ENCODE measurements at places on chromosomes 5 and 9.

DNA sequence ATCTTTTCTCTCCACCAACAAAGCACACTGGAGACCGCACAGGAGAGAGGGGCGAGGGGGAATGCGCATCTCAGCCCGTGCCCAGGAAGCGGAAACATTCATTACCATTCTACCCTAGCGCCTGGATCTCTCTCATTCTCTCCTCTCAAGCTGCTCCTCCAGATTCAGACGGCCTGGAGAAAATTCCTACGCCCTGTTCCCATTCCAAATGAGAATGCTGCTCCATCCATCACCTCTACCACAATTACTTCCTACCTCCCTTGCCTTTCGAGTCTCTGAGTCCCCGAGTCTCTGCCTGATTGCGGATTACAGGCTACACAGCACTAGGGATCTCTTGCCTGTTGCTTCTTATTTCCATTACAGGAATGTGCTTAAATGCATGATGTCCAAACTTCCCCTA, 6.7 kb downstream of the DDX31 start:
- DNase-seq: no peak

DNA sequence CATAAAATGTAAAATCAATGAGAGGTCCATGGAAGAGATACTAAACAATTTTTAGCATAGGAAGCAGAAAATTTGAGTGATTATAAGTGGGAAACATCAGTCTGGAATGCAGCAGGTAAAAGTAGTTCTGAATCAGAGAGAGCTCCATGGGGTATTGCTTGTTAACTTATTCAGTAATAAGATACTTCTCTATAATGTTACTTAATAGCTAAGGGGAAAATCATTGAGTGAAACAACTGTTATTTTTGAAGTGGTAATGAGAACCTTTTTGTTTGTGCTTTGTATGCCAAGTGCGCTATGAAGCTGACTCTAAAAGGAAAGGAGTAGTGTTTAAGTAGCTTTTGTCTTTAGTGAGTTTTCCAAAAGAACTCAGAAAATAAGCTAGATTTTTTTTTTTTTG, 95.2 kb downstream of the ERBIN start:
- no peak for DNase-seq

DNA sequence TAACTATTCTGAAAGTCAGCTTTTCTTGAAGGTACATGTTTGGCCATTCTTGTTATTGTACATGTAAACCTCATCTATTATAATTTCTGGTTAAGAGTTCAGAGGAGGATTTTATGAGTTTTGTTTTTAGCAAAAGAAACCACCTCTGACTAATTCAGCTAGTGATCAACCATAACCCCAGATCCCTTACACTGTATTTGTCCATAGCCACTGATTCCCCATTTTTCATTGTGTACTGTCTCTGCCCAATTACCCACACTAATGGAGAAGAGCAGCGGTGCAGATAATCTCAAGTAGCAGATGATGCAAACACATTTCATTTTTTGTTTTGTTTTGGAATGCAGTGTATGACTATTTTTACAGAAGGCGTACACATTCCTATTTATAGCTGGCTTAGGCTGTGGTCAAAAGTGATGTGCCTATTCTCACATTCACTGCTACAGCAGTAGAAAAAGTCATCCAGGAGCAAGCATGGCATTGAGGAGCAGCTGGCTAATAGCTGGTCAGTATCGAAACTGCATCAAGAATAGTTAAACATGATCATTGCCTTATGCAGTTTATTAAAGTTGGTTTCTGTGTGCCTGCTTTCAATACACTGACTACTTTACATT, 988.3 kb downstream of the DTWD2 start:
- DNase-seq: no peak

GRCh38 chr9:84750152-84750865, 80.8 kb downstream of the NTRK2 start:
- DNase-seq: no peak

- no peak for DNase-seq
These were observed 8.3 kb downstream of the NANS start for GRCh38 chr9:98064623-98065392.

DNA sequence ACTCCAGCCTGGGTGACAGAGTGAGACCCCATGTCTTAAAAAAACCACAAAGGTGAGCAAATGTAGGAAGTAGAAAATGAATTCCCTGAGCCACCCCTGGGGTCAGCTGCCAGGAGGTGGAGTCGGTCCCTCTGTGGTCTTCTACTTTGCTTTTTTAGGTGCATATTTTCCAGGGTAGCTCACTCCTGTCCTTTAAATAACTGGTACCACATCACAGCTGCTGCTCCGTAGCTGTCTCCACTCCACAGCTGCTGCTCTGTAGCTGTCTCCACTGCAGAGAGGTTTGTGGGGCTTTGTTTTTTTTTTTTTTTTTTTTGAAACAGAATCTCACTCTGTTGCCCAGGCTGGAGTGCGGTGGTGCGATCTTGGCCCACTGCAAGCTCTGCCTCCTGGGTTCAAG, 8.9 kb downstream of the WDR5 start:
- no peak for DNase-seq

GRCh38 chr9:36288070-36288469, 29.8 kb upstream of the GNE start:
- no peak for DNase-seq
